ENCODE measurements at places on chromosomes 1 and 21.

- DNase-seq, result no peak
Measured at GRCh38 chr1:48596046-48596445, 124.0 kb upstream of the SPATA6 start.

DNA sequence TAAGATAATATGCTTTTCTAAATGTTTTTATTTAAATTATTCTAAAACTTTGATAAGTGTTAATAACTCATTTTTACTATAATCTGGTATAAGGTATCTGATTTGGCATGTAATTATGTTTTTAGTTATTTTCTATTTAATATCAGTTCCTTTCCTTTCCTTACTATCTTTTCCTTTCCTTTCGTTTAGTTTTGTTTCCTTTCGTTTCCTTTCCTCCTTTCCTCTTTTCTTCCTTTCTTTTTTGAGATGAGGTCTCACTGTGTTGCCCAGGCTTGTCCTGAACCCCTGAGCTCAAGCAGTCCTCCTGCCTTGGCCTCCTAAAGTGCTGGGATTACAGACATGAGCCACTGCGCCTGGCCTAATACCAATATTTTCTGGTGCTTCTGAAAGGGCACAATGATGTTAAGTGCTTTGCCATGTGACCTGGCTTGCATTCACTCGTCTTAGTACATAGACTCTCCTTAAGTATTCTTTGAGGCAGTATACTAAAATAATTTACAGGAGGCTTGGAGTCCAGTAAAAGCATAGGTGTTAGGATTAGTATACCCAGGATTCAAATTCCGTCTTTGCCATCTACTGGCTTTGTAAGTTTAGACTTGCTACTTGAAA is 18.7 kb downstream of the MIER1 start:
- no peak for DNase-seq

GRCh38 chr1:9349331-9349851 is 56.7 kb downstream of the SPSB1 start:
- DNase-seq, result no peak

GRCh38 chr21:43340491-43341377 is 86.2 kb downstream of the SIK1 start:
- DNase-seq, result no peak

DNA sequence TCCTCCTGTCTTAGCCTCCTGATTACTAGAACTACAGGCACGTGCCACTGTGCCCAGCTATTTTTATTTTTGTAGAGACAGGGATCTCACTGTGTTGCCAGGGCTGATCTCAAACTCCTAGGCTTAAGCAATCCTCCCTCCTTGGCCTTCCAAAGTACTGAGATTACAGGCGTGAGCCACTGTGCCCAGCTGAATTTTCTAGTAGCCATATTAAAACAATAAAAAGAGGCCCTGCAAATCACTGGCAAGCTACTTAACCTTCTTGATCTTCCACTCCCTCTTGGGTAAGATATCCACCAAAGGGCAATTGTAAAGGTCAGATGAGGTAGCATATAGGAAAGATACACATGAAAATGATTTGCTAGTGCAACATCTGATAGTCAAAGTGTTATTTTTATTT is 65.6 kb upstream of the SRSF10 start:
- DNase-seq, result no peak

DNA sequence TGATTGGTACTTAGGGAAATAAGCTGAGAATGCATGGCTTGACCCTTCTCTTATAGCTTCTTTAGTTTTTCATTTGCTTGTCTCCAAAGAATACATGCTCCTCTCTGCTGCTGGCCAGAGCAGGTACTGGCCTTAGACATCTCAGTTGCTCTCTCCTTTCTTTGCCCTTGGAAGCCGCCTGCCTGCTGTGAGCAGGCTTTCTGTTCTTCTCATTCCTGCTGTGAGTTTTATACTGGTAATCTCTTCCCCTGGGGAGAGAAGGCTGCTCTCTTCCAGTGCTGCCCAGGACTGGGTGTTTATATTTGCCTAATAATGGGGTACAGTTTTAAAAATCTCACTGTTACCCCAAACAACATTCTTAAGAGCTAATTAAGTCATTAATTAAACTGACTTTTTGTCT is 323.5 kb upstream of the LRRC7 start:
- DNase-seq, result no peak

GRCh38 chr1:16226490-16227179 is 10.3 kb downstream of the CPLANE2 start:
- no peak for DNase-seq

- peak; percentile 42 for DNase-seq
Measured at GRCh38 chr21:43345746-43346409, 81.1 kb downstream of the SIK1 start.

- no peak for DNase-seq
Measured at GRCh38 chr1:58620926-58621325, 43.9 kb upstream of the TACSTD2 start.

- DNase-seq, result no peak
Measured at GRCh38 chr1:205422993-205423642, 1.3 kb upstream of the LEMD1 start.

GRCh38 chr1:26585471-26585870 is 55.9 kb downstream of the RPS6KA1 start:
- DNase-seq, result no peak

- DNase-seq, result no peak
Measured at GRCh38 chr1:67201891-67202290, 35.6 kb downstream of the IL23R start.

DNA sequence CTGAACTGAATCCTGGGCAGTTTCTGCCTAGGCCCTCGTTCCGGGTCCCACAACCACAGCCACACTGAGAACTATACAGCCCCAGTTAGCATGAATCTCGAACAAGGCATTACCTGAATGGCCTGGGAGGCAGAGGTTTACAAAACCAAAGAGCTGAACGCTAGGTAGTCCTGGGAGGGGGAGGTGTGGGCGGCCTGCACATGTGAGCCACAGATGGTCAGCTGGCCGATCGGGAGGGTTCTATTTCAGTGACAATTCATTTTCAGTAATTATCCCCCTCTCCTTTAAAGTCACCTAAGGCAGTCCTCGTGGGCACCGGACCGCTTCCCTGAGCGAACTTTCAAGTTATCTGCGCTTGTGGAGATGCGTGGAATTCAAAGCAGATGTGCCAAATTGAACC is 111.9 kb downstream of the GLIS1 start:
- no peak for DNase-seq

GRCh38 chr1:20696397-20697333 is 21.1 kb downstream of the KIF17 start:
- peak; percentile 59 for DNase-seq

GRCh38 chr1:72431810-72432209 is 149.5 kb upstream of the NEGR1 start:
- DNase-seq, result no peak

DNA sequence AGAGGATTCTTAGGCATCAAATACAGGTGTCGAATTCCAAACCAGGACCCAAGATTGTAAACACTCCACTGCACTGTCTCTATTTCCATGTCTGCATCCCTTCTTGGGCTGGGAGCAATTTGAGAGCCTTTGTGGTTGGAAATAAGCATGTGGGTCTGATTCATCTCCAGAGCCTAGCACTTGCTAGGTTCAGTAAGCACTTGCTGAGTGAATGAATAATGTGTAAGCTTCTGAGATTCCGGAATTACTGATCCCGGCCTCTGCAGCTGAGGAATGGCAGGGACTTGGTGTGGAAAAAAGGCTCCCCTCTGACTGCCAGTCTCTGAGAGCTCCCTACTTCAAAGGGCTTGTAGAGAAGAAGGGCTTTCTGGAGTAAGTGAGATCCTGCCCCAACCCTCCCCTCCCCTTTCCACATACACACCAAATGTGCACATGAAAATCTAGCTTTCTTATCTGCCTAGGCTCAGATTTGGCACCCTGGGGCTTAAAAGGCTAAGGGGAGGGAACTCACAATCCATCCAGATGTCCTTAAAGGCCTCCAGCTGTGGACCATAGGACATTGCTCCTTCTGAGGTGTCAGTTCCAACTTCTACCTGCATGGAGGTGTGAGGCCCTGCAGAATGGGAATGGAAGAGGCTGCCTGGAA is 39.6 kb upstream of the TRABD2B start:
- DNase-seq, result no peak

DNA sequence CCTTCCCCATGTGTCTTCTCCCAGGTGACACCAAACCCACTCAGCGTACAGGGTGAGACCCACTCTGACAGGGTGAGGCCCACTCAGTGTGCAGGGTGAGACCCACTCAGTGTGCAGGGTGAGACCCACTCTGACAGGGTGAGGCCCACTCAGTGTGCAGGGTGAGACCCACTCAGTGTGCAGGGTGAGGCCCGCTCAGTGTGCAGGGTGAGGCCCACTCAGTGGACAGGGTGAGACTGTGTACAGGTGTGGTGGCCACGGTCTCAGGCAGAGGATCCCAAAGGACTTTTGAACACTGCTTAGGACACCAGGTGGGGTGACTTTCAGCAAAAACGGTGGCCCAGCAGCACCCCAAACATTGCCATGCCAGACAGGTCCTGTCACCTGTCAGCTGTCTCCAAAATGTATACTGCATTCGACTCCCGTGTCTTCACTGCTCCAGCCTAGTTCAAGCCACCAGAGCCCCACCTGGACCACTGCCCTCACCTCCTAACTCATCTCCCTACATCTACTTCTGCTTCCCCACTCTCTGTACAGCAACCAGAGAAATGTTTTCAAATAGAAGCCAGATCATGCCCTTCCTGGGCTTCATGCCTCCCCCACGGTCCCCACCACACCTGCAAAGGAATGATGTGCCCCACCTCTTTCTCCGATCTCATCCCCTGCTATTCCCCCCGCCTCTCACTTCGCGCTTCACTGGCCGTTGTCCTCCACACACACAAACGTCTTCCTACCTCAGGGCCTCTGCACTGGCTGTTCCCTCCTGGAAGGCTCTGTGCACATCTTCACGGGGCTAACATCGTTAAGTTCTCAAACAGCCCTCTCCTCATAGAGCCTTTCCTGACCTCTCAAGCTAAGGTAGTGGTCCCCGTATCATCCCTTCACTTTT is 52.1 kb downstream of the ACBD3 start:
- DNase-seq, result no peak

DNA sequence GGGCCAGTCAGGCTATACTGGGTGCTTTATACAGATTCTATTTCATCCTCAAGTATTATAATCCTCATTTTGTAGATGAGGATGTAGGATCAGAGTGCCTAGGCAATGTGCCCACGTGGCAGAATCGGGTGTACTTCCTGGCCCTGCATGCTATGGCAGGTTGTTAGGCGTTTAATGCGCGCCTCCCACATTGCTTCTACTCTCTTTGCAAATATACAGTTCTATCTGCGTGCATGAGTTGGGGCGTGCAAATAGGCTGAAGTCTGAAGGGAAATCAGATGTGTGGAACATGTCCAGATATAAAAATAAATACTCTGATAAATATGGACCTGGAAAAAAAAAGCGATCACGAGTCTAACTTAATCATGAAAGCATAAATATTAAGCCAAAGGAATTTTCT is 194.7 kb upstream of the FMN2 start:
- no peak for DNase-seq

- DNase-seq, result no peak
Measured at GRCh38 chr1:173295391-173295790, 88.3 kb upstream of the TNFSF4 start.

All from stimulated activated CD8-positive, alpha-beta memory T cell treated with anti-CD3 and anti-CD28 coated beads, Interleukin-7, amount 100 ng/mL, for 48 hours (primary cell).